Esophagus squamous epithelium (tissue), 5 donors: ENCODE measurements at places on chromosomes 4 and X. TPM values are rescaled to one million over a fixed set of nuclear protein-coding genes. Genes with fewer than 3 reads are reported as not detected.

Gene TMEM47
- 35.1 TPM for total RNA-seq

DNA sequence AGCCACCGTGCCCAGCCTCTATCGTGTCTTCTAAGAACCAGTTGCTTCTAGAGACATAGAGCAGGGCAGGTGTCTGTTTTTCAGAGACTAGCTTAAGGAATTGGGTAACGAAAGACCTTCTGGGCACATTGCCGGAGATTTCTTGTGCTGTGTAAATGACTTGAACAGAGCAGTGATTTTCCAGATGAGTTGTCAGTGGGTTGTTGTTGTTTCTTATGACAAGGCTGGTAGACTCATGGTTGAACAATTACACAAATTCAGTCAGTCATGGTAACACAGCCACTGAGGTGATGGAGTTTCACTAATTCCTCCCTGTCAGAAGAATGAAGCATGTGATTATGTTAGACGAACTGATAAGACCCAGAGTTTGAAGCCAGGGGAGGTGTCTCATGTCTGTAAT, 20.5 kb upstream of the DDX3X start:
- no peak for DNase-seq

DNA sequence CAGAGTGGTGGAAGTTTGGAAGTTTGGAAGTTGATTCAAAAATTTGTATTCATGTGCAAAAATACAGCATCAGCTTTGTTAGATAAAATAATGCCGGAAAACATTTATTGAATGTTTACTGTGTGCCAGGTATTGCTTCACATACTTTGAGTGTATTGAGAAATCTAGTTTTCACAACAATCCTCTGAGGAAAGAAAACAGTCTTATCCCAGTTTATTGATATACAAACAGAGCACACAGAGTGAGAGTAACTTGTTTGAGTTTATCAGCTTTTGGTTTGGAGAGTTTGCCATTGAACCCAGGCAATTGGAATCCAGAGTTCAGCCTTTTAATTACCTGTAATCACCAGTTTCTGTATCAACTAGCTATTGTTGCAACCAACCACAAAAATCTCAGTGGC, 127.2 kb upstream of the RPS6KA3 start:
- DNase-seq = no peak

- DNase-seq = no peak
Observed at GRCh38 chrX:51813886-51814460, 70.7 kb downstream of the GSPT2 start.

DNA sequence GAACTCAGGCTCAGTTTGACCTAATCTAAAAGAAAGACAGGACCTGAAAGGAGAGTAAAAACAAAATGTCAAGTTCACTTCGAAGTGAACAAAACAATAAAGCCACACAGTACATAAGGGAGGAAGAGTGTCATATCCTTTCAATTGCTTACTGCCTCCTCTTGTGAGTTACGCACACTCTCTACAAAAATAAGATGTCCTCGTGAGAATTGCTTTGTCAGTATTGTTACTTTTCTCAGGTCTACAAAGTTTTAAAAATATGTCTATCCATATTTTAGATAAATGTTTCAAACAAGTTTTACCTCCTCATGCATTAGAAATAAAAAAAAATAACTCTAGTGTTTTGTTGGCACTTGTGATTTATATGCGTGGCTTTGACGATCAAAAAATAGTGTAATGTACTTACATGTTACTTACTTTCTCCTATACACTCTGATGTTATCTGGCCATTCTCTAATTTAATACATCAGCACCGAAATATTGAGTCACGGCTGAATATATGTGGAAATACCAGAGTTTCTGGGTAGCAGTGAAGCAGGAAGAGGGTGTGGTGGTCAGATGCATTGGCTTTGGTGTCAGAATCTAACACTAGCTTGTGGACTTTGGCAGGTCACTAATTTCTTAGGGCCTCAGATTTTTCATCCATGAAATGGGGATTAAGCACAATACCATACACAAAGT, 8.1 kb upstream of the MRPL1 start:
- DNase-seq = no peak

DNA sequence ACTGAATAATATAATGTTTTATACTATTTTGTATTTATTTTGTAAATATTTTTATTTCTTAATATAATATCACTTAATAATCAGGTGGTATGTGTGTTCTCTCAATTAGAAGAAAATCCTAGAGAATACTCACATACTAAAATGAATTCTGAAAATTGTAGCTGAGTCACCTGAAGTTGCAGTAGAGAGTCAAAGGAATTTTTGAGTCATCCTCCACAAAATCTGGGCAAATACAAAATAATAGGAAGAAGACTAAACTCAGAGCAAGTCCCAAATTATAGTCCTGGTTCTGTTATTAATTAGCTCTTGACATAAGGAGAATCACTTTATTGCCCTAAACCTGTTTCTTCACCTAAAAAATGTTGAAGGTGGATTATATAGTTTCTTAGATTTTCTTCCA, 57.8 kb downstream of the SPATA4 start:
- DNase-seq = no peak

DNA sequence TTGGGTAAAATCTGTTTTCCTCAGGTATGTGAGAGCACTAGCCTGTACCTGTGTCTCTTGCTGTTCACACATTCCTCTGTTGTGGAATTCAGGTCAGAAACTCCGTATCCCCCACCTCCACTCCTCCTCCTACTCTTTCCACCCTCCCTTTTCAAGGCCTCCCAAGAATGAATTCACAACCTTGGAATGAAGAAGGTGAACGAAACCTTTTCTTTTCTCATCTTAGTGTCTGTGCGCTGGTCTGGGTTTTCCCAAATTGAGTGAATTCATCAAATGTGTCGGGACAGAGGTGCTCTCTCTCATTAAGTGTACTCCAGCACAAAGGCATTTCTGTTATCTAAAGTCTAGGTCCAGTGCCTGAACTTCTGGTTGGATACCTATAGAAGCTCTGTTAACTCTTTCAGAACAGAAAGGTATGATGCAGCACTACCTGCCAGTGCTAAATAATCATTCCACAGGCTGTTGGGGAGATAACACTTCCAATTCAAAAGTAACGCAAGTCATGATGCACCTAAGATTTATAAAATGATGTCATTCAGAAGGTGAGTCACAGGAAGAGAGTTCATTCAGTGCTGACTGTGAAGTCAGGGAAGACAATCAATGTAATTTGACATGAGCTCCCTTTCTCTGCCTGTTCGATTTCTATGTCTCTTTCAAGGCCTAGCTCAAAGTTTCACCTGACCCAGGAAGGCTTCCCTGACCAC, 41.9 kb downstream of the COL4A6 start:
- no peak for DNase-seq

DNA sequence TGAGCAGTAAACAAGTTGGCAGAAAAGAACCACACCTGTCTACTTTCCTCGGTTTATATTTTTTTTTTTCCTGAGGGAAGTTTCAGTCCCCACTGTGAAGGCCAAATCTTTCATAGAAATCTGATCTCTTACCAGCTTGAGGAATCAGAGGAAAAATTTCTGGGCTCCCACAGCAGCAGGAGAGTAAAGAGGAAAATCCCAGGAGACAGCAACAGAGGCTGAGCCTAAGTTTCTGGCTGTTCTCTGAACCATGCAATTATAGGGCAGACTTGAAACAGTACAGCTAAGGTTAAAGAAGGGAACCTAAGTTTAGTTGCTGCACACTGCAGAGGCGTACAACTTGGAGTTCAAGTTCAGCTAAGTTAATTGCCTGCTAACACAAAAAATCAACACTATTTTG, 1090.9 kb upstream of the INTU start:
- DNase-seq = no peak
